MM.1S (cell line): ENCODE measurements at places on chromosomes 6 and 20.

- H3K4me1 ChIP-seq = no peaks in the 10 kb centered on the region
- no peaks in the 10 kb centered on the region for H3K27me3 ChIP-seq
- no peak overlapping the region for H3K4me3 ChIP-seq
- no peak for DNase-seq
These were observed 53.4 kb downstream of the PTCHD4 start for GRCh38 chr6:48057601-48058000.

DNA sequence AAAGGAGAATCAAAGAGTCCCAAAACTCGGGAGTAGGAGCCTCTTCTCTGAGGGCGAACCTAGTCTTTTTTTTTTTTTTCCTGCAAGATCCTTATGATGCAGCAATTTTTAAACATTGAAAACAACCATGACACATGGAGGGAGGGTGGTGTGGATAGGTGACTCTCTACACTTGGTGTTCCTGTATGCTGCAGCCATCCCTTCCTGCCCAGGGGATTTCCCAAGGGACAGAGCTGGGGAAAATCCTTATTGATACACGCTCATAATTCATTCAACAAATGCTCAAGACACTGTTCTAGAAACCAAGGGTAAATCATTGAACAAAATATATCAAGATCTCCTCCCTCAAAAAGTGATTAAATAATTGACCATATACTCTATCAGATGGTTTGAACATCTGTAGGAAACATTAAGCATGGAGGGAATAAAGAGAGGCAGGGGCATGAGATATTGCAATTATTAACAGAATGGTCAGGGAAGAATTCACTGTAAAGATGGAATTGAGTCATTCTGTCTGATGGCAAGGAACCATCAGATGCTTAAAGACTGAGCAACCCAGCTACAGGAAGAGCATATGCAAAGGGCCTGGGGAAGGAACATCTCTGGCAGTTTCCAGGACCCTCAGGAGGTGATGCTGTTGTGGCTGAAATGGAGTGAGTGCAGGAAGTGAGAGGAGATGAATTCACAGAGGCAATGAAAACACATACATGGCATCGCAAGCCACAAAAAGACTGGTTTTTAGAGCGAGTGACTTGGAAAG is 13.4 kb upstream of the BTN3A3 start:
- DNase-seq = no peak
- H3K4me3 ChIP-seq = no peak overlapping the region
- H3K4me1 ChIP-seq = no peaks in the 10 kb centered on the region
- no peak overlapping the region for H3K27ac ChIP-seq

DNA sequence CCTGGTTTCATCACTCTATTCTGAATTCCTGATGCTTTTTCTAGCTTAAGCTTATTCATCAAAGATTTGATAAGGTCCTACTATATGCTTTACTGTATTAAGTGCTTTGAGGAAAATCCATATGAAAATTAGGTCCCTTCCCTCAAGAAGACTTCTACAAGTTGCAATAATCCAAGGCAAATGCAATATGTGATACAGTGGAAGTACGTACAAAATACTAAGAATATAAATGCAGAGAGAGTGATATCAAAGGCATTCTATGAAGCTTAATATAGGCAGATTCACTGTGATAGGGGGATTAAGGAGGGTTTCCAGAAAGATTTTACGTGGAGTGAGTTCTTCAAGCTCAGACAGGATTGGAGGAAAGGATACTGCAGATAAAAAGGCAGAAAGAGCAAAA is 142.1 kb downstream of the C6orf118 start:
- no peak for DNase-seq
- H3K4me3 ChIP-seq = no peak overlapping the region
- H3K4me1 ChIP-seq = no peaks in the 10 kb centered on the region

DNA sequence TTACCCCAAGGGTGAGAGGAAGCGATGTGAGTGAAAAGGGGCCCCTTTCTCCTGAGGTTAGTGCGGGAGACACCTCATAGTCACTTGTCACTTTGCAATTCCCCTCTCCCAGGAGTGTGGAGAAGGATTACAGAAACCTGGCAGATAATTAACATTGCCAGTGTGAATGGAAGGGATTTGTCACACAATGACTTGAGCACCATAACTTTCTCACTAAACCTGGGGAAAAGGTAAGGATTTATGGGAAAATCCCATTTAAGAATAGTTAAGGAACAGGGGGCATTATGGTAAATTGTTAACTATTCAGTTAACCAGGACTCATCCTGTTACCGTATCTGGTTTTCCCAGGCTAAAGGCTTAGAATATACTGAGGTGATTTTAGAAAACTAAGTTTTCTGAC is 219.5 kb upstream of the JAG1 start:
- no peak overlapping the region for H3K4me3 ChIP-seq
- H3K27me3 ChIP-seq = no peaks in the 10 kb centered on the region
- H3K36me3 ChIP-seq = no peaks in the 10 kb centered on the region
- H3K27ac ChIP-seq = no peak overlapping the region
- no peaks in the 10 kb centered on the region for H3K4me1 ChIP-seq

DNA sequence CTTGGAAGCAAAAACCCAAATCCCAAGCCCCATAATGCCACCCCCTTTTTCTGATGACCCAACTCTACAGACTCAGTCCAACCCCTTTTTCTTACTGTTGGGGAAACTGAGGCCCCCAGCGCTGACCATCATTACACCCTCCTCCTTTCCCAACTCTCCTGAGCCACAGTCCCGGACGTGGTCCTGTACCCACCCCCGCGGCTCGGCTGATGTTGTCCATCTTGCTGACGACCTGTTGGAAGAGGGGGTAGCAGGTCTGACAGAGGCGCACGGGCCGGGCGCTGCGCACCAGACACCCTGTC is 533 bp downstream of the OSTM1 start:
- no peak for DNase-seq
- H3K27me3 ChIP-seq = no peaks in the 10 kb centered on the region
- H3K4me1 ChIP-seq = peaks cover 2% of the 10 kb centered on the region; the same call in 1 of the 2 replicates
- peak overlapping the region; percentile 100 for H3K4me3 ChIP-seq
- no peaks in the 10 kb centered on the region for H3K36me3 ChIP-seq
- no peak overlapping the region for H3K27ac ChIP-seq
